Natural killer cell treated with Interleukin-12 subunit alpha and Interleukin-12 subunit beta and Interleukin-15 and Interleukin-18, amount 100 ng/mL, for 72 hours (primary cell): ENCODE measurements at places on chromosomes 7 and 10. TPM values are rescaled to one million over a fixed set of nuclear protein-coding genes. Genes with fewer than 3 reads are reported as not detected.

The TMEM229A gene
- total RNA-seq = not detected

The SLC26A4 gene
- total RNA-seq = 1.1 TPM

- no peak for DNase-seq
Observed at GRCh38 chr10:7400068-7400715, 10.6 kb downstream of the SFMBT2 start.

DNA sequence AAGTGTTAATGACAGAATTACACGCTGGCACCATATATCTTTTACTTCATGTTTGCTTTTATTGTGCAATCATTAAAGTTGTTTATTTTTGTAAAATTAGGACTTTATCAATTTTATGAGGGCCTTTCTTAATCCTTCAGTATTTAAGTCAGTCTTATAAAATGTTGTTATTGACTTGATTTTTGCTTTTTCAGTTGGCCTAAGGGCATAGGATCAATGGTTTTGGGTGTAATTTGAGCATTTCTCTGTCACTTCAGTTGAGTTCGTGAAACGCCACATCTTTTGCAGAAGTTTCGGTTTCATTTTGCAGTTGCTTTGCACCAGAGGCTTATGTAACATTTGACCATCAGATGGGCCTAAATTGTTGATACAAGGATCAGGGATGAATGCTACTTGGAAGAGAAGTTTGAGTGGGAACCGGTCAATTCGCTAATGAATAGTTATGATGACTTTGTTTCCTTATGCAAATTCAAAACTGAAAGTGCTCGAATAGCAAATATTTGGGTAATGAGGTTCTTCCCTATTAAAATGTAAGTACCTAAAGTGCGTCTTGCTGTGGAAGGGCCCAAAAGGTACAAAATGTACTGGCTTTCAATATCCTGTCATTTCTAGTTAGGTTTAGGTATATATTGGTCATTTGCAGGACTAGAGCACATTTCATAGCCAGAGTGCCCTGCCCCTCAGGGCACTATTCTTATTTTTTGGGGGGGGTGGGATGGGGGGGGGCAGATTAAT, 340.9 kb downstream of the LRMDA start:
- DNase-seq = no peak

The ZNHIT1 gene
- total RNA-seq = 57.8 TPM

DNA sequence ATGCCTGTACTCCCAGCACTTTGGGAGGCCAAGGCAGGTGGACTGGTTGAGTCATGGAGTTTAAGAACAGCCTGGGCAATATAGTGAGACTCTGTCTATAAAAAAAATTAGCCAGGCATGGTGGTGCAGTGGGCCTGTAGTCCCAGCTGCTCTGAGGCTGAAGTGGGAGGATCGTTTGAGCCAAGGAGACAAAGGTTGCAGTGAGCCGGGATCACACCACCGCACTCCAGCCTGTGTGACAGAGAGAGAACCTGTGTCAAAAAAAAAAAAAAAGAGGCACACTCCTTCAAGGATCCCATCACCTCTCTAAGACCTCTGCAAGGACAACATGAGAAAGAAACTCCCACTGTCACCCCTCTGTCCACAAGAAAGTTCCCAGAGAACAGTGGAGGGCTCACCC, 4.4 kb downstream of the NAT16 start:
- no peak for DNase-seq

DNA sequence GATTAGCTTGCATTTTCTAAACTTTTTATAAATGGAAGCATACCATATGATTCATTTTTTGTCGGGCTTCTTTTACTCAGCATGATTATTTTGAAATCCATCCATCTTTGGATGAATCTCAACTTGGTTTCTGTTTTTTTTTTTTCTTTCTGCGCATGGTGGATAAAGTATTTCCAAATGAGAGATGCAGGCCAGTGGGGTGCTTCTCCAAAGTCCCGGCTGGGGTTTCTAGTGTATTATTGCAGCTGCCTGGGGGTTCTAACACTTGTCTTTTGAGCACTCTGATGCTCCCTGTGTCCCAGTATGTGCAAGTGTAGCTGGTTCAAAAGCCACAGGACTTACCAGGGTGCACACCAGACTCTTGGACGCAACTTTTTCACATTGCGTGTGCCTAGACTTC, 70.9 kb upstream of the LOXL4 start:
- no peak for DNase-seq

The ACTA2 gene
- 19.7 TPM for total RNA-seq
